DMS153 (cell line): ENCODE measurements at places on chromosomes 3 and 15.

DNA sequence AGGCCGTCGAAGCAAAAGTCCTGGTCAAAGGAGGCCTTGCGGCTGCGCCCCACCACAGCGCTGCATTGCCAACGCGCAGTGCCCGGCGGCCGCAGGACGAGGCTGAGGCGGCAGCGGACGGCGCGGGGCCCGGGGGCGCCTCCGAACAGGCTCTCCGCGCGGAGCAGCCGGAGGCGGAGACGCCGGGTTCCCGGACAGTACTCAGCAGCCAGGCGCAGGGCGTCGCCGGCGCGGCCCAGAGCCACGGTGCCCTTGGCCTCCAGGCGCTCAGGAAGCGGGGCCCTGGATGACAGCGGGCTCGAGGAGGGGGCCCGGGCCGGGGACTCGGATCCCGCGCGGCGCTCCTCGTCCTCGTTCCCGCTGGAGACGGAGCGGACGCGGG, 1.1 kb downstream of the C2CD4B start:
- no peak for DNase-seq

DNA sequence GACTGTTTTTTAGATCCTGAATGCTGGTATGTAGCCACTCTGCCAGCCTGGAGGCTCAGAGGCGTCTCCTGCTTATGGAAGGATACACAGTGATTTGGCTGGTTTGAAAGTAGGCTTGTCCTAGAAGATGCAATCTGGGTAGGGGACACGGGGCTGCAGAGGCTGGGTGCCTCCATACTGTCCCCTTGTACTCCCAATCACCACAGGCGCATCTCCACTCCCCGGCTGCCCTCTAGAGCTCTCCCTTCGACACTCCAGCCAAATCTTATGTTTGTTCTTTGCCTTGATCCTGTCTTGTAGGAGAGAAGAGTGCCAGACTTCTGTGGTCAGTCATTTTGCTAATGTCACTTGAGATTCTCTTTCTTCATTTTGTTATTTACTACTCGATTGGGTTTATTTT, 168.8 kb upstream of the THRB start:
- no peak for DNase-seq

- DNase-seq, result no peak
Observed at GRCh38 chr3:36193448-36193847, 186.9 kb upstream of the STAC start.

GRCh38 chr15:55991802-55992768, 1.3 kb downstream of the NEDD4 start:
- no peak for DNase-seq

DNA sequence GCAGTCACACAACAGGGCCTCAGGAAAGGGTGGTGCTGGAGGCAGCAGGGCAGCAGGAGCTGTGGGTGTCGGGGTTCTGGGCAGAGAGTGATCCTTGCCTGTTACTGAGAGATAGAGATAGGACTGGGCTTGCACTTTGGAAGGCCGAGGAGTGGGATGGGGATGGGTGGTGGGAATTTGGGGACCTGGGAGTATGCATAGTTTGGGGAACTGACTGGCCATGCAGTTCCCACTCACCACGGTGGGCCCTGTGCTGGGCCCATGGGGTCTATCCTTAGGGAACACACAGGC, 192.5 kb upstream of the LINGO1 start:
- DNase-seq, result no peak

DNA sequence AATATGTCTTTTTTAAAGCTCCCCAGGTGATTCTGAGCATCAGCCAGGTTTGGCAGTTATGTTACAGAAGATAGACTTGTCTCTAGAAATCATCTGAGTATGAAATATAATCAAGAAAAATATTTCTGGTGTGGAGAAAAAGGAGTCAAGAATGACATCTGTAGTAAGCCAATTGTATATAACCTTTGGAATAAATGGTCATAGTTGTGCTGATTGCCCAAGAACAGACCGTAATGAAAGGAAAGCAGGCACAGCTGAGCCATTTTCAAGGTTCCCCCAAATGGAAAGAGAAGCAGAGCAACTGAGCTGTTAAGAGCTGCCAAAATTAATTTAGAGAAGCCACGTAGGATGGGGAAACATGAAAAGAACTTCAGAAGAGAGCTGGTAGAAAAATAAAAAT, 26.6 kb downstream of the GOLM2 start:
- no peak for DNase-seq

DNA sequence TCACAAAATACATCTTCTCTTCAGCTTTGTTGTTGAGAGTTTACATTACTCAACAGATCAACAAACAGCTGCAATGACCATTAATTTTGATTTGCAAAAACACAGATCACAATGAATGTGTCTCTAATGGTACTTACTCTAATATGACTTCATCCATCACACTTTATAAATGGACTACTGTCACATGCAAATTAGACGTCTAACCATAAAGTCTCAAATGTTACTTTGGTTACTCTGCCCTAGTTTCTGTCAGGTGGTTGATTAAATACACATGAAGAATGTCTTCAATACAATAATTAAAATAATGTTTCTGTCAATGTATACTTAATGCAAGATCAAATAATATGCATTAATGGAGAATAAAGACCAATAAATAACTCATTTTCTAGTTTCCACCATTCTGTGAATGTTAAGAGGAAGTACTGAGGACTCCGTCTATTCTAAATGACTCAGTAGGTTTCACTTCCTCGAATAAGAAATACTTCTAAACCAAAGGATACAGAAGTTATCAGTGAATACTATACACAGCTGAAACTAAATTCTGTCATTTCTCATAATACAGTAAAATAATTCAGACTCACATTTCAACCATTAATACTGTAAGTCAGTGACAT, 145.8 kb downstream of the CBLB start:
- no peak for DNase-seq

- no peak for DNase-seq
Observed at GRCh38 chr15:57526076-57526475, 65.6 kb upstream of the MYZAP start.

- no peak for DNase-seq
Observed at GRCh38 chr3:51698209-51698608, 8.7 kb upstream of the GRM2 start.

DNA sequence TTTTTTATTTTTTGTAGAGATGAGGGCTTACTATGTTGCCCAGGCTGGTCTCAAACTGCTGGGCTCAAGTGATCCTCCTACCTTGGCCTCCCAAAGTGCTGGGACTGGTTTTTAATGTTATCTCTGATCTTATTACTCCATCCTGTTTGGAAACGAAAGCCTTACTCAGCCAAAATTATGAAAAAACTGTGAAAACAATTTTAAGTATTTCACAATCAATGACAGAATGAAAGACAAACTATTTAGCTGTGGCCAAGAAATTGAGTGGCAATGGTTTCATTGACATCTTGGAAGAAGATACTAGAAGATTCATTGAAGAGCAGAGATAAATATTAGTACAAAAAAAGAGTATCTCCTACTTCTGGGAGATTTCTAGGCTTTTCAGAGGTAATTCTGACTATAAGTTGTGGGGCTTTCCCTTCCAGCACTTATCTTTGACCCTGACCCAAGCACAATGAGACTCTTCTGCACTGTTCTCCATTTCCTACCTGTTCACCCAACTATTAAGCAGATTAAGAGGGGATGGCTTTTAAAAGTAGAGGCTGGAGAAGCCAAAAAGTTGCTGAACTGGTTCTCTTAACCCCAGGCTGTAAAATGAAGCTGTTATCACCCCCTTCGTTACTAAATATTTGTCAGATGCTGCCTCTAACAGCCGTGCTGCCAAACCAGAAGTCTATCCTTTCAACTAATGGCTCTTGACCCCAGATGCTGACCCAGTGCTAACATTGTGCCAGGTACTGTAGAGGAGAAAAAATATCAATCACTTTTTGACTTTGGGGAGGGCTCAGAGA, 14.2 kb upstream of the SLC25A36 start:
- no peak for DNase-seq

GRCh38 chr3:145384307-145384706, 776.7 kb downstream of the PLOD2 start:
- no peak for DNase-seq

DNA sequence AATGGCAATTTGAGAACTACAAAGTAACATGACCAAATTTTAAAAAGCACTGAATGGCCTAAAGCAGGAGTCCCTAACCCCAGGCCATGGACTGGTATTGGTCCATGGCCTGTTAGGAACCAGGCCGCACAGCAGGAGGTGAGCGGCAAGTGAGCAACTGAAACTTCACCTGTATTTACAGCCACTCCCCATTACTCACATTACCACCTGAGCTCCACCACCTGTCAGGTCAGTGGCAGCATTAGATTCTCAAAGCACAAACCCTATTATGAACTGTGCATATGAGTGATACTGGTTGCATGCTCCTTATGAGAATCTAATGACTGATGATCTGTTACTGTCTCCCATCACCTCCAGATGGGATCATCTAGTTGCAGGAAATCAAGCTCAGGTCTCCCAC, 48.8 kb downstream of the SENP7 start:
- no peak for DNase-seq

DNA sequence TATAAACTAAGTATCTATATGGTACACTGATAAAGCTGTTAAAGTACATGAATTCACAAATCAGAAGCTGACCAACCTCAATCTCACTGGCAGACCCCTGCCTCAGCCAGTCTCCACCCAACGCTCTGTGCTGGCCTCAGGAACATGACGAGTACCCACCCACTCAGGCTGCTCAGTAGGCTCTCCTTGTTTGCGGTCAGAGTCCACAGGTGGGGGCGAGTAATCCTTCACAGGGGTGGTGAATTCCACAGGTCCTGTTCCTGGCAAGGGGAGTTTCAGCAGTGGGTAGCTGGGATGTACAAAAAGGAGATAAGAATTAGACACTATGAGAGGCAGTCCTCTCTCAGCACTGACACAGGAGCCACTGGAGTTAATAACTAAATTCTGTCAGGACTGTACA, 40.9 kb downstream of the SCAP start:
- DNase-seq, result no peak

GRCh38 chr3:42713747-42714146, 11.1 kb upstream of the HHATL start:
- DNase-seq, result no peak

DNA sequence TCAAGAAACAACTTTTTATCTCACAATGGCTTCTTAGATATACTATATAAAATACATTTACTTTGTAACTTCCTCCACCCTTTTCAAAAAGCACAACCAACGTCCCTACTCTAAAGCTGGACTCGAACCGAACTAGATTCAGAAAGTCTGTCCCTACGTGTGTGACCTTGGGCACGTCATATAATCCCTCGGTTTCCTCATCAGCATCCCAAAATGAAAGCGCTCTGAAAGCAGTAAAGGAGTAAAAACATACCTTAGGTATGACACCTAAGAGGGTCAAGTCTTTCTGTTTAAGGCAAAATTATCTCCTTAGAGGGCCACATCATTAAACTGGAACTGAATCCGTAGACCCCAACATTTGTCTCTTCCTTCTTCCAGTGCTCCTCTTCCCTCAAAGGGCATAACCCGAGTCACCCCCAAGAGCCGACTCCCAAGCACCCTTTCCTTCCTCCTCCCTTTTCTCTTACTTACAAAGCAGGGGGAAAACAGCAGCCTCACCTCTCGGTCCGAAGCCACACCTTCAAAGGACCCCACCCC, 663 bp downstream of the PDCD10 start:
- DNase-seq, result no peak

DNA sequence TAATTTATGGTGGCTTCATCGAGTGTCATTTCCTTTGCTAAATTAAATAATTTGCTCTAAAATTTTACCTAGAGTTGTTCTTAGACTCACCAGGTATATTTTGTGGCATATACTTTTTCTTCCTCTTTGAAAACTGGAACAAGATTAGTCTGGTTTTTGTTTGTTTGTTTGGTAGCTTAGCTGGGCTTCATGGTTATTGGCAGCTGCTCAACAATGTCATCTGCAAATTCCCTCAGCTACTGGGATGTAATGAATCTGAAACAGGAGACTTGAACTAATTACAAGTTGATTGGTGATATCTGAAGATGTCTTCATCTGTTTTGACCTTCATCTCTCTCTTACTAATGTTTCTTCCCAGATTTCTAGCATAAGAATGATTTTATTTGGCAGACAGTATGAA, 270.5 kb upstream of the P2RY1 start:
- no peak for DNase-seq

DNA sequence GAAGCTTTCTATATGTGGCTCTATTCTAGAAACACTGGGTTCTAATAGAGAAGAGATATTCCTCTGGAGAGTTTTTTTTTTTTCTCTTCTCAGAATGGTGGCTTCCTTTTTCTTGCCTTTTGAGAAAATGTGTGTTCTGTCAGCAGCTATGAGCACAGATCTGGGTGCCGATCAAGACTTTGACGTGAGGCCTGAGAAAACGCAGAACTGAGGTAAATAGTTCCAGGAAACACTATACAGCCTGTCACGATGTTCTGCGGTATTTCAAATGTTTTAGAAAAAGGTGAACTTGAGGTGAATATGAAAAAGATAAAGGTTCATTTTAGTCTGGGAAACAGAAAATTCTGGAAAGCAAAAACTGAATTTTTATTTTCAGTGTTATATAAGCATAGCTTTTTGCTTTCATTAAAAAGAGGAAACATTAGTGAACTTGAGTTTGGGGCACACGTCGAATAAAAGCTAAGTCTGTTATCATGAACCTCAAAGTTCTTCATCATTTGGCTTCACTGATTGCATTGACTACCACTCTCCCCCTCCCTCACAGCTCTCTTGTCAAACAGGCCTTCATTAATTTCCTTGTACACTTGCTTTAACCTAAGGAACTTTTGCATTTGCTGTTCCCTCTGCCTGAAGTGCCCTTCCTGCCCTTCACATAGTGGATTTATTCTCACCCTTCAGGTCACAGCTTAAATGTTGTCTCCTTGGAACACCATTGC, 265.1 kb downstream of the NFKBIZ start:
- DNase-seq, result no peak

- no peak for DNase-seq
Observed at GRCh38 chr15:63156086-63156710, 1.1 kb downstream of the RPS27L start.
